ENCODE measurements at places on chromosomes 6 and 20.

DNA sequence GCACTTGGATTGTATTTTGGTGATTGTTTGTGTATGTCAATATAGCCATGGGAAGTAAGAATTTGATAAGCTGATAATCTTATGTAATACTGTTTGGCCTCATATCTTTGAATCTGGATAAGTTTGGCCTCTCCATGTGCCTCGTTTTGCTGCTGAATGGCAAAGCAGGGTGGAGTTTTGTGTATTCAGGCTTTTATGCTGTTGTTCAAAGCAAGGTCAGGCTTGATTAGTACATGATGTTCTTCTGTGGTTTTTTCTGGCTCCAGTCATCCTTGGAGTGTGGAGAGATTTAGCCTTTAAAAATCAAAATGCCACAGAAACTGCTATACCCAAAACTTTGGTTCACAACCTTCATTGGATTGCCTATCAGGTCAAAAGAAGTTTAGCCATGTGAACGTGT is 728.9 kb upstream of the GJE1 start:
- DNase-seq: no peak

DNA sequence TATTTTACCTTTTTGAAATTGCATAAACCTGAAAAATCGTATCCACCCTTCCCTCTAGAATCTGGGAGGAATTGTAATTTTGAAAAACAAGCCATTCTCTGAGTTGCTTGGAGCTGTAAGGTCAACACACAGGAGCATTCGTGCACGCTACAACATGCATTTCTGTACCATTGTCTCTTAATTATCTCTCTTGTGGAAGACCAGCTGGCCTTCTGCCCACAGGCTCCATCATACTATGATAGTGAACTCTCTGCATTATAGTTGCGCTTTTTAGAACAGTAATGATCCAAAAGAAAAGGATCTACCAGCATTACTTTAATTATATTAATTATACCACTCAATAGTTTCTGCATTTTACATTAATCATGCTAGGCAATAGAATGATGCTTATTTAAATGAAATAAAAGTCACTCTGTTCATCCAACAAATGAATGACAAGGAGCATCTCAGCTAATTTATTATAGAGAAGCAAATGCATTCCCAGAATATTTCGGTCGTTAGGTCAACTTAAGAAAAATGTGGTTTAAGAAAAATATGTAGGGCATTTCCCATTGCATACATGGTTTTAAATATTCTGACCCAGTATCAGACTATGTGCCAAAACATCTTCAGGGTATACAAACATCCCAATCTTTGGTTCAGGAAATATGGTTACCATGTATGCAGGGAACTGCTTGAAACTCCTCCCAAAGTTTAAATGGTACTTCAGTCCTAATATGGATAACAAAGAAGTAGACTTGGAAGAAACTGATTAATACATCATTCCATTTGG is 263.5 kb downstream of the TFAP2A start:
- no peak for DNase-seq

DNA sequence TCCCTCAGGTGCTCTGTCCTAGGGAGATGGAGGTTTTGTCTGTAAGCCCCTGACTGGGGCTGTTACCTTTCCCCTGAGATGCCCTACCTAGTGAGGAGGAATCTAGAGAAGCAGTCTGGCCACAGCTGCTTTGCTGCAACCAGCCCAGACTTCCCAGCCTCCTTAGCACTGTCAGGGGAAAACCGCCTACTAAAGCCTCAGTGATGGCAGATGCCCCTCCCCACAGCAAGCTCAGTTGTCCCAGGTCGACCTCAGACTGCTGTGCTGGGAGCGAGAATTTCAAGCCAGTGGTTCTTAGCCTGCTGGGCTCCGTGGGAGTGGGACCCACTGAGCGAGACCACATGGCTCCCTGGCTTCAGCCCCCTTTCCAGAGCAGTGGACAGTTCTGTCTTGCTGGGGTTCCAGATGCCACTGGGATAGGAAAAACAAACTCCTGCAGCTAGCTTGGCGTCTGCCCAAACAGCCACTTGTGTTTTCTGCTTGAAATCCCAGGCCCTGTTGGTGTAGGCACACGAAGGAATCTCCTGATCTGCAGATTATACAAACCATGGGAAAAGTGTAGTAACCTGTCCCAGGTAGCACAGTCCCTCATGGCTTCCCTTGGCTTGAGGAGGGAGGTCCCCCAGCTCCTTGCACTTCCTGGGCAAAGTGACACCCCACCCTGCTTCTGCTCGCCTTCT is 146.4 kb upstream of the PROKR2 start:
- no peak for DNase-seq

DNA sequence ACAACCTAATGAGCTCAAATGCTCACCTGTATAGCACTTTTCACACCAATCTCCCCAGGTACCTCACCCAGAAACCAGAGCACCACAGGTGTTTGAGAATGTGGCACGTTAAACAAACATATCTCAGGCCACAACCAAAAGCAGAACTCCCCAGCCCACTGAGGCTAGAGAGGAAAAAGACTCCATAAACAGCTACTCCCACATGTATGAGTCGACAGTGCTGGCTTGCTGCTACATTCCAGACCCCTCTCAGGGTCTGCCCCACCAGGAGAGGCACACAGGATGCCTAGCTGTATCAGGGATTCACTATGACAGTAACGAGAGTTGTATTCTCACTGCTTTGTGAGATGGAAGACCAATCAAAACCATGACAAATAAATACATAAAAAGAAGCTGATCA is 242.6 kb upstream of the ARID1B start:
- DNase-seq: no peak

DNA sequence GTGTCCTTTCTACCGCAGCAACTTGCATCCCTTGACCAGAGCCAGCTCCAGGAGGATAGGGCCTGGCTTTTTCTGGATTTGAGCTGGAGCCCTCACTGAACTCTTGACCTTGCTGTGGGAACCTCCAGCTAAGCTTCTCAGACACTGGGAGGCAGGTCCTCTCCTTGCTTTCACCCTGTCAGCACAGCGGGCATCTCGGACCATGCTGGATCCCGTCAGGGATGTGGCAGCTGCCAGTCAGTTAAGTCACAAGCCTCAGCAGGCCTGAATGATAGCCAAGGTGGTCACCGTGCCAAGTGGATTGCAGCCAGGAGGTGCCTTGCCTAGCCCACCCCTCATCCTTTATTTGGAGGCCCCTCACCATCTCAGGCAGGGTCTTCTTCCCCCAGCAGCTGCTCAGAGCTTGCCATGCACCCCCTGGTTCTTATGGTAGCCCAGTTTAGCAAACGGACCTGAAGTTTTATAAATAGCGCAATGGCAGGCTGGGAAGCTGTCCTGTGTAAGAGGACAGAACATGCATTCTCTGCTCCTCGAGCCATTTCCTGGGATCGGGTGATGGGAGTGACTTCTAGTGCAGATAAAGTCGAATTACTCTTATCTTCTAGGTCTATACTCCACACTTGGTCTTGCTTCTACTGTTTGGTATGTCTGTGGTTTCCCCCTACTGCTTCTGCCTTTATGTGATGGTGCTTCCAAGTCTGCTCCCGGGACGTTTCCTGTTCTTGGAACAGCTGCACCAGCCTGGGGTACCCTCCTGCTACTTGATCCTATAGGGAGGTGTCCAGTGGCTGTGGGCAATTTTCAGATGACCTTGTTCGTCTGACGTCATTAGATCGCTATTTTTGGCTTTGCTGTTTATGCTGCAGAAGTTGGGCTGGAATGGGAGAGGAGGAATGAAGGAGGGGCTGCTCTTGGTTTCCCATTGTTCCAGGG is 7.1 kb upstream of the MYLK2 start:
- no peak for DNase-seq

DNA sequence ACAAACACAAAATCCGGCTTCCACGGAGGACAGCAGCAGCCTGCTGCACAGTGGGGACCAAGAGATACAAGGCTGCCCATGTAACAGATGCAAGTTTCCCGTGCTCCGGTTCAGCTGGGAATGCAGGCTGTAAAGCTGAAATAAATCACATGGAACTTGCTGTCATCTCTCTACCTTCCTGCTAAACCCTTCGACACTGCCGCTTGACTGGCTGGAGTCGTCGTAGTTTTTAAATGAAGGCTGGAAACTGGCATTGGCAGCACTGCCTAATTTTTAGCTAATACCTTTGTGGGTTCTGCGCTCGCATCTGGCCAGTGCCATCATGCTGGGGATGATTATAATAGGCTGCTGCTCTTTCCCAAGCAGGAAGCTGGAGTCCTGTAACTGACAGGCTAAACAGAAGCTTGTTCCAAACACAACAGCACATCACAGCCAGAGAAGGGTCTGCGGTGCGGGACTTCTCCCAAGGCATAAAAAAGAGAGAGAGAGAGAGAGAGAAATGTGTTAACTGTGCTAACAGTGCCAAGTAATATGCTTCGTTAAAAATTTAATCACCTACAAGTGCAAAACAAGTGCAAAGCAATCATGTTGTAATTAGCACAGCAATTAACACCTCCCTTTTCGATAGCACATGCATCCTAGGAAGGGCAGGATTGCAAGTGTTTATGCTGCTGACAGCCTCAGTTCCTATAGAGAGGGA is 146.1 kb downstream of the TFAP2A start:
- DNase-seq: no peak

DNA sequence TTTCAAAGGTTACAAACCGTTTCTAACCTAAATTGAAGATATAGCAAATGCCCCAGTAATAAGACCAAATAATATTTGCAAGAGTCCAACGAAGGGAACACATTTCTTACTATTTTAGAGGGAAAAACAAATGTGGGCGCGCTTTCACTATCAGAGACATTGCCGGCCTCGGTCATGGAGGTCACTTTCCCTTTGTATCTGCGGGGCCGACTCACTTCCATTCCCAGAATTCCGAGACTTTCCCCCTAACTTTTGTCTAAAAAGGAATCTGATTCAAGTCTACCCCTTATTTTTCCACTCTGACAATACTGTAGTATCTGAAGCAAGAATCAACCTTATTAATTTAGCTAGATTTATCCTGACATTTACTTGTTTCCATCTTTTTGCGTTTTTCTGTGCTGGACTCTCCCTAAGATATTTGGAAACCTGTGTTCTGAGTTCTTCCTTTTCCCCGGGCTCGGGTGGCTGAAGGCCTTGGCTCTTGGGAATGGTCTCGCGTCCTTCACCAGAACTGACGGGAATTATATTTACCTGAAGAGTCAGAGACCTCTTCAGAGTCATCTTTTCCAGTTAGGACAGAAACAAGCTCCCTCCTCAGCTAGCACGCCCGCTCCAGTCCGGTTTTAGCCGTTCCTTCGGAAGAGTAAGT is 71.8 kb upstream of the ZNF184 start:
- no peak for DNase-seq

- no peak for DNase-seq
Measured at GRCh38 chr6:112367628-112368027, 20.5 kb downstream of the RFPL4B start.

DNA sequence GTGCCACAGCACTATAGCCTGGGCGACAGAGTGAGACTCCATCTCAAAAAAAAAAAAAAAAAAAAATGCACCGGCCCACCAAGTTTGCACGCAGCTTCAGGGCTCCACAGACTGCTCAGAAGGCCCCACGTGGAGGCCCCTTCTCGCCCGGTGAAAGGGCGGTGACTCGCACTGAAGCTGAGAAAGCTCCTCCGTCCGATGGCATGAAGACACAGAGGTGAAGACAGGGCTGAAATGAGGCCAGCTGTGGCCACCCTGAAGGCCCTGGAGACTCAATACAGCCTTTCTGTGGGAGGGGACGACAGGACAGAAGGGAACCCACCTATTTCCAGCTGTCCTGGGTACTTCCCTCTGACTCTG is 84.0 kb downstream of the PTPN1 start:
- DNase-seq: no peak

DNA sequence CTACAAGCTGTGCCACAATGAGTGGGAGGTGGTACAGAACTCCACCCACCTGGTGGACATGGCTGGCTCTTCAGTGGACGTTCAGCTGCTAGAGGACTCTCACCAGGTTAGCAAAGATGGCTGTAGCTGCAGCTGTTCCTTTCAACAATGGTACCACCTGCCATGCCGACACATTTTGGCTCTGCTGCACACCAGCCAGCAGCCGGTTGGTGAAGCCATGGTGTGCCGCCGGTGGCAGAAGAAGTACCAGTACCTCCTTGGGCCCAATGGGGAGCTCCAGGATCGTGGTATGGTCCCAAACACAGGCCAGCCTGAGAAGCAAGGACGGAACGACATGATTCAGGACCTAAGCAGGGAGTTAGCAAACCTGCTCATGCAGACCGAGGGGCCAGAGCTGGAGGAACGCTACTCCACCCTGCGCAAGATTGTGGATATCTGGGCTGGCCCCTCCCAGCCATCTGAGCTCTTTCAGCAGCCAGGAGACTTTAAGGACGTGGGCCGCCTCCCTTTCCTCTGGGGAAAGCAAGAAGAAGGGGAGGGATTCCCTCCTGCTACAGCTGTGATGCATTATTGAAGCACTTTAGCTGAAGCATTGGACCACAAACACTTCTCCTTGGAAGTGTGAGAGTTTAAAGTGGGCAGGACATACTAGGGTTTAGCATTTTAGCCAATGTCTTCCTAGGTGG is 2.8 kb upstream of the ZSWIM1 start:
- no peak for DNase-seq

GRCh38 chr6:113909224-113909856 is 52.2 kb downstream of the MARCKS start:
- DNase-seq: no peak

DNA sequence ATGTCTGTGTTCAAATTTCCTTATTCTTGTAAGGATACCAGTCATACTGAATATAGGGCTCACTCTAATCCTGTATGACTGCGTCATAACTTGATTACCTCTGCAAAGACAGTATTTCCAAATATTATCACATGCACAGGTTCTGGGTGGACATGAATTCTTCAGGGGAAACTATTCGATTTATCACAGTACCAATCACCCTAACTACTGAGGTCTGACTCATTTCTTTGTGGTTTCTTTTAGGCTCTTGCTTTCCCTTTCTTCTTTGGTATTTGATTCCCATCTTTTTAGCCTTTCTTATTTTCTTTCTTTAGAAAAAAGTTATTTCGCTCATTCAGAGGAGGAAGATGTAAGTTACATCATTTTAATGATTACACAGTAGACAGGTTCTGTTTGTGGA is 40.3 kb upstream of the TBX18 start:
- no peak for DNase-seq

DNA sequence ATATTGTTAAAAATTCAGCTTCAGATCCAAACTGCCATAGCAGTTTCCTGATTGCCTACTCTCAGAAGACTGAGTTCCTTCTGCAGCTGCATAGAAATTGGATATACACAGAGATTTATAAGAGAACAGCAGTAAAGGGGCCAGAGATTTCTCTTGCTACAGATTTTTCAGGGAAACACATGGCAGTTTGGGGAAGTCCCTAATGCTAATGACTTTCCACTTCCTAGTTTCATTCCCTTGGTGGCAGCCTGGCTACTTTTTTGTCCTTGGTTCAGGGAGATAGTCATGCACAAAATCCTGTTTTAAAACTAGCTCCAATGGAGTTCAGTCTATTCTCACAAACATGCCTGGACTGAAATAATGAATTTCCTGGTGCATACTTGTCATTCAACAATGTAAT is 125.3 kb upstream of the PLCB4 start:
- DNase-seq: no peak

DNA sequence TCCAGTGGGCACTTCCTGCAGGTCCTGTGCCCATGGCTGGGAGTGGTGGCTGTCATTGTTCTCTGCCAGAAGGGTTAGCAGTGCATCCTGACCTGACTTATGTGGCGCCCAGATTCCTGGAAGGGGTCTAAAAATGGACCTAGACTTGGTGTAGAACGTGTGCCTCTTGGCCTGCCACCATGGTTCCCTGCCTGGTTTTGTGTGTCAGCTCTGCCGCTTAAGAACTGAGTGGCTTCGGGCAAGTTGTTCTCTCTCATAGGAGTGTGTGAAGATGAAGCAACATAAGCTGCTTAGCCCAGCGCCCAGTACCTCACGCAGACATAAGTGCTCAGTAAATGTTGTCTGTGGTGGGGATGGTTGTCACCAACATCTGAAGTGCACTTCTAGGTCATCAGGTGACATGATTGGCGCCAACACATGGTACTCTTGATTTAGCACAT is 52.1 kb downstream of the PTPN1 start:
- no peak for DNase-seq
